ENCODE measurements at places on chromosomes 3 and 15. TPM values are rescaled to one million over a fixed set of nuclear protein-coding genes. Genes with fewer than 3 reads are reported as not detected.

The FBXO40 gene
- total RNA-seq = not detected

DNA sequence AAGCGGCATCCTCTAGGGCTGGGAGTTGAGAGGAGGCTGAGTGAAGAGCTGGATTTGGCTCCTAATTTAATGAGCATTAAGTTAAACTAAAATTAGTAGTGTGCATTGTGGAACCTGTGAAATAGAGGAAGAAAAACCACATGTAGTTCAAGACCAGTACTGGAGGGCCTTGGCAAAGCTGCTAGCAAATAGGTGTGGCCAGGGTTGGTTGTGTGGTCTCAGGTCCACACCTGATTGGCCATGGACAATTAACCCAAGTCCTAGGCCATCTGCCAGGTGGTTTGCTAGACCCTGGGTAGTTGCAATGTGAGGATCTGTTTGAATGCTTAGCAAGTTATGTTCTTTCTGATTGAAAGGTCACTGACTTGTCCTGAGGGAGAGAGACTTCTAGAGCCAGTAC lies 275.5 kb downstream of the PDCD6IP start:
- no peak for DNase-seq

DNA sequence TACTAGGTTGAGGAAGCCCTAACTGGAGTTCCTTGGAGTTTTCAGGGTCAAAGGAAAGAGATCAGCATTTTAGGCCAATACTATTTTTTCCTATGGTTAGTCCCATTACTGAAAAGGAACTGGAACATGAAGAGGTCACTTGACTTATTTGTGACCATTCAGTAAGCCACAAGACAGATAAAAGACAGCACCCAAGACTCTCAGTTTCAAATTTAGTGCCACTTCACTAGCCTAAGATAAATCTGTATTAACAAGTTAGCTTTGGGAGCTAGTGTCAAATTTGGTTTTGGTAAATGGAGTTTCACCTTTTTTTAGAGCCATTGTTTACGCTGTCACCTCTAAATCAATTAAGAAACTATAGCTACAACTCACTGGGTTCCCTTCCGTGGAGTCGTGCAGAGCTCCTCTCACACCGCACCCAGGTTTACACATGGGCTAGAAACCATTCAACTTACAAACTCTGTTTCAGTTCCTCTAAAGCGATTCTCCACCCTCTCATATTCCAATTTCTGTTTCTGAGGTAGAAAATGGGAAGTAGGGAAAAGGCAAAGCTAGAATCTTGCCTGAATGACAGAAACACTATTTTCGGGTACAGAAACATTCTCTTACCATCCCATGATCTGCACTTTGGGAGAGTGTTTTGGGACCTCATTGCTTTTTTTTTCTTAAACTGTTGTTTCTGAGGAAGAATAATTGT lies 14.4 kb downstream of the CCDC32 start:
- DNase-seq = no peak

DNA sequence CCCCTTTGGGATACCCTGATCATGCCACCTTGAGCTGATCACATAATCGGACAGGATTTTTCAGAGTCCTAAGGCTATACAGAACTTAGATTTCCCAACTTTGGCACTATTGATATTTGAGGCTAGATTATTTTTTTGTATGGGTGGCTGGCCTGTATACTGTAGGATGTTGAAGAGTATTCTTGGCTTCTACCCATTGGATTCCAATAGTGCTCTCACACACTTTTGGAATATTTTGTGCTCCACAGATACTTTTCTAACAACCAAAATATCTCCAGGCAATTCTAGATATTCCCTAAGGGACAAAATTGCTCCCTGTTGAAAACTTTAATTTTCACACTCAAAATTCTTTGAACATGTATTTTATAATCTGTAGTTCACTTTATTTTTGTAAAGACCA lies 125.1 kb downstream of the ABI3BP start:
- DNase-seq = no peak

DNA sequence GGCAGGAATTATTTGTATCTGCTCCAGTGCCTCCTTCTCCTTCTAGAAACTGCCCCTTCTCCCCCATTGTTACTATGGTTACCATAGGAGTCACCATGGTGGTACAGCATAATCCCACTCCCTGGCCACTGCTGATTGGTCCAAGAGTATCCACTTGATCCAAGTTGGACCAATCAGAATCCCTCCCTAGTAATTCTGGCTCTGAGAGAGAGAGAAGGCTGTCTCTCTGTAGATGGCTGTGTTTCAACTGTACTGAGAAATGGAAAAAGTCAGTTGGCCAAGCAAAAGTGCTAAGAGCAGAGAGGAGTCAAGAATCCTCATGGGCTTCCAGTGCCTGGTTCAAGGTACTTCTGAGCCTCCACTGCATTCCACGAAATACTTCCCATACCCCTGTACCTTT lies 120.6 kb upstream of the SPATA12 start:
- DNase-seq = no peak

DNA sequence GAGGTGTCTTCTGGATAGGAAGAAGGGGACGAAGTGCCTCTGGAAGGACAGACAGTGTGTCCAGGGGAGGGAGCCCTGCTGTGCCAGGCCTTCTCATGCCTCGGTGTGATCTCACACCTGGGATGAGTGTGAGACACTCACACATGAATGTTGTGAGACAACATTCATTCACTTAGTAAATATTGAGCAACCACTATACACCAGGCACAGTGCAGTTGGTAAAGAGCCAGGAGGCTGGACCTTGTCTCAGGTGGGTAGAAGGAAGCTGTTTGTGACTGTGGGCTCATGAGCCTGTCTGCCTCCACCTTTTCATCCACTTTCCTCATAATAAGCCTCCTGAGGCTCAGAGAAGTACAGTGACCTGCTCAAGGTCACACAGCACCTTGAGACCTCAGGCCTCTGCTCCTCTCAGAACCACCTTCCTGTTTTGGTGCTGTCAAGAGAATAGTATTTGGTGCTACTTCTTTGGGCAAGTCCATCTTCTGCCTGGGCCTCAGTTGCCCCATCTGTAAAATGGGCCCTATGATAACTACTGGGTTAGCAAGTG lies 20.9 kb downstream of the SLC6A6 start:
- DNase-seq = peak; percentile 36
